ENCODE measurements at places on chromosomes 12 and 14.

DNA sequence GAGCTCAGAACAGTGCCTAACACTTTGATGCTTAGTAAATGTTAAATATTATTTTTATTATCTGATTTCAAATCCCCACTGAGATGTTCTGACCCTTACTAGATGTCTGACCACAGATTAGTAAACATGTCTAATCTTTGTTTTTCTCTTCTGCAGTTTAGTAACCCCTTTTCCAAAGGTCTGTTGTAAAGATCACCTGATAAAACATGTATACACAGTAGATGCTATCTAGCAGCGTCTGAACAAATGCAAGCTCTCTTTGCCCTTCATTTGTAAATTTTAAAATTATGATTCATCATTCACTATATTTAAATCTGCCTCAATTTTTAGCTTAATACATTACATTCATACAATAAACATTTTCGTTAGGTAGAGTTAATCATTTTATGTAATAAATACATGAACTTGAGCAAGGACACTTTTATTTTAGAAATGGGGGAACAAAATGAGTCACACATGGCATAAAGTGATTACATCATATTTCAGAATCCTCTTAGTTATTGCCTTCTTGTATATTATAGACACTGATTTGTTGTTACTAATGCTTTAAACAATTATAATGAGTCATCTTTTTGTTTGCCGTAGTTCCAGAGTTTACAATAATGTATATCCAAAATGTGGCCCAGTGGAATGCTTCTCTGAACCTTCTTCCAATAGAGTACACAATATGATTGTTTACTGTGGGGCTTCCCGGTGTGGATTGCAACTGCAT is 1.7 kb upstream of the OR4K5 start:
- no peak for DNase-seq

GRCh38 chr14:106060276-106060975 is 534.0 kb downstream of the TMEM121 start:
- no peak for DNase-seq

DNA sequence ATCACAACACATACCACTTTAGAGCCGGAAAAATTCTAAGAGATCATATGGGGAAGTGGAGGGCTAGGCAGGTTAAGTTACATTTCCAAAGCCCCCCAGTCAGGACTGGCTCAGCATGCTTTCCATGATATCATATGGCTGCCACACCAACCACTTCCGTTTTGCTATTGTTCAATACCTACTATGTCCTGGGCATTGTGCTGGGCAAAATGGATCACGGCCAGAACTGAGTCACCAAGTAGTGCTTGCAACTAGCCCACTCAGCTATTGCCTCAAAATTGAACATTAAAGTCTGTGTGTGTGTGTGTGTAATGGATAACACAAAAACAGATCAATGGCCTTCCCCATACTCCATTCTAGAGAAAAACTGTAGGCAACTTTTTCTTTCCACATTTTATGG is 22.7 kb downstream of the WIF1 start:
- no peak for DNase-seq

DNA sequence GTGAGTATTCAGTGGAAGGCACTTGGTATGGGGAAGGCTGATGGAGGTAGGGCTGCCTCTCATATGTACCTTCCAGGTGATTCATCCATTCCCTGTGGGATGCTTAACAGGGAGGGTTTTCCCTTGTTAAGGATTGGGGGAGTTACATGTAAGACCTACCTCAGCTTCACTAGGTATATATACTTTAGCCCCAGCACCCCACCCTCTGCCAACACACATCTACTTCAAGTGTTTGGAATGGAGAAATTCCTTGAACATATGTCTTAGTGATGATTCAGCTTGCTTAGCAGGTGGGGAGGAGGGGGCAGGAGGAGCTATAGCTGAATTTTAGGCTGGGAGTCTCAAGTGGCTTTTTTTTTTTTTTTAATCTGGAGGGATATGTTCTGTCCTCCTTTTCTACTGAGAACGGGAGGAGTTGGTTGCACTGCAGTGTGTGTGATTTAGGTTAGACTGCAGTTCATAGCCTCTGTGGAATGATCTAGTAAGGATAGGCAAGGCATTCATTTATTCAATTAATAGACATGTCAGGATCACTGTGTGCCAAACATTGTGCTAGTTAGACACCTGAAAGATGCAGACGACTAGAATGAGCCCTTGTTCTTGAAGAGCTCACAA is 1.7 kb downstream of the PIP4K2C start:
- no peak for DNase-seq

All from left ventricle myocardium inferior (tissue), 1 donor.